ENCODE measurements at places on chromosomes 16 and 17.
A peak's percentile ranks its signal among the peaks of the same experiment; 100 is the strongest.

GRCh38 chr17:34146440-34147043, 108.5 kb upstream of the CCL2 start:
- DNase-seq = peak; percentile 18

DNA sequence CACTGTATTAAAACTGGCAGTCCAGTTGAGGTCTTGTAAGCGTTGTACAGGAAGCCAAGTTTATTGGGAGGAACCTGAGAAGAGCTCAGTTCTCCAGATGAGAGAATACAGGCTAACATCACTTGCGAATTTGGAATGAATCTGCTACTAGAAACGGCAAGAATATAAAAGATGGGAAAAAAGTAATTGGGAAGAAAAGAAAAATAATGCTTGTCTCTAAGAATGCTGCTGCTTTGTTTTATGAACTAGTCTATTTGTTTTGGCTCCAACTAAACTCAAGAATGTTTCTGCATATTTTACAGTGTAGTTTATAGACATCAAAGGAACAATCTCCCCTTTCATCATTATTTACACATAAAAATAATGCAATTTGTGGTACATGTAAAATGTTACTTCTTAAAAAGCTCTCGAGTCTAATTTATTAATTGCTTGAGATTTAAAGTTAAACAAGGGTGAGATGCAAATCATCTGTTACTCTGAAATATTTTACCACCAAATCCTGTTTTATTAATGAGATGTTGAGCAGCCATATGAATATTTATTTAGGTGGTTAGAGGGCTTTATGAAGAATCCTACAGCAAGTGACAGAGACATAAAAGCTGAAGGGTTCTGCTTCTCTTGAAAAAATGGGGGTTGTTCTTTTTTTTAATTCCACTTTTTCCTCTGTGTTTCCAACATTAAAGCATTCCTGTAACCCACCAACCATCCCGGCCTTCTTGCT, 162.1 kb upstream of the AXIN2 start:
- no peak for DNase-seq

- no peak for DNase-seq
These were observed 54.3 kb upstream of the ZNF469 start for GRCh38 chr16:88328313-88328980.

GRCh38 chr16:22023505-22023904, 15.6 kb downstream of the MOSMO start:
- no peak for DNase-seq

- no peak for DNase-seq
These were observed 22.6 kb downstream of the GJD3 start for GRCh38 chr17:40341808-40342503.

DNA sequence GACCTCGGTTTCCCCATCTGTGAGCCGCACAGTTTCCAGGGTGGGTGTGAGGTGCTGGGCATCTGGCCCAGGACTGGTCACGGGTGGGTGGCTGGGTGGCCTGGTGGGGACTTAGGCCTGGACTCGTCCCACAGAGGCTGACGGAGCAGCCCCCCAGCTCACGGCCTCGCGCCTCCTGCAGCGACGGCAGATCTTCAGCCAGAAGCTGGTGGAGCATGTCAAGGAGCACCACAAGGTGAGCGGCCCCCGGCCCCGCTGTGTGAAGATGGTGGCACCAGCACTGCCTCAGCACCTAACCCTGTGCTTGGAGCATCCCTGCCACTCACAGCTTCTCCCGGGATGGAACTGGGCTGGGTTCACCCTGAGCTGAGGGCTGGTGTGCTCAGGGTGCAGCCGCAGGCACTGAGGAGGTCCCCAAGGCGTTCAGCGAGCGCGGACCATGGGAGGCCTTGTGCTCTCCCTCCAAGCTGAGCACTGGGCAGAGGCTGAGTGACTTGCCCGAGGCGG, 2.4 kb downstream of the CDT1 start:
- no peak for DNase-seq

GRCh38 chr16:53945996-53946395, 242.0 kb downstream of the FTO start:
- peak; percentile 59 for DNase-seq

GRCh38 chr17:69539781-69540319, 125.4 kb downstream of the MAP2K6 start:
- peak; percentile 25 for DNase-seq

GRCh38 chr17:42283241-42284023, 4.9 kb upstream of the STAT5A start:
- DNase-seq = no peak

- DNase-seq = no peak
These were observed 26.9 kb downstream of the GPRC5B start for GRCh38 chr16:19857593-19858339.

DNA sequence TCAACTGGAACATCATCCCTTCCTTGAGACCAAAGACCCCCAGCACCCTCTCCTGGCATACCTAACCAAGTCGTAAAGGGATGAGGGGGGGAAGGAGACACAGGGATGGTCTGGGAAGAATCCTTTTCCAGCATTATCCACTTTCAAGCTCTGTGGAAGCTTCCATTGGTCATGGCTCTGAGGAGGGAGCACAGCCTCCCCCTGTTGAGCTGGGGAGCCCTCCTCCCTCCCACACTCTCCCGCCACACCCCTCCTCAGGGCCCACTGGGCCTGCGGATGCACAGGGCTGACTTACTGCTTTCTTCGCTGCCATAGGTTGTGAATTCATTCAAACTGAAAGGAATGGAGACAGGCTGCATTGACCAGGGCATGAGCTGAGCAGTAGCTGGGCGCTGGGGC, 12.4 kb downstream of the CSF3 start:
- DNase-seq = no peak

- no peak for DNase-seq
These were observed 178.9 kb downstream of the IRX3 start for GRCh38 chr16:54107583-54108202.

DNA sequence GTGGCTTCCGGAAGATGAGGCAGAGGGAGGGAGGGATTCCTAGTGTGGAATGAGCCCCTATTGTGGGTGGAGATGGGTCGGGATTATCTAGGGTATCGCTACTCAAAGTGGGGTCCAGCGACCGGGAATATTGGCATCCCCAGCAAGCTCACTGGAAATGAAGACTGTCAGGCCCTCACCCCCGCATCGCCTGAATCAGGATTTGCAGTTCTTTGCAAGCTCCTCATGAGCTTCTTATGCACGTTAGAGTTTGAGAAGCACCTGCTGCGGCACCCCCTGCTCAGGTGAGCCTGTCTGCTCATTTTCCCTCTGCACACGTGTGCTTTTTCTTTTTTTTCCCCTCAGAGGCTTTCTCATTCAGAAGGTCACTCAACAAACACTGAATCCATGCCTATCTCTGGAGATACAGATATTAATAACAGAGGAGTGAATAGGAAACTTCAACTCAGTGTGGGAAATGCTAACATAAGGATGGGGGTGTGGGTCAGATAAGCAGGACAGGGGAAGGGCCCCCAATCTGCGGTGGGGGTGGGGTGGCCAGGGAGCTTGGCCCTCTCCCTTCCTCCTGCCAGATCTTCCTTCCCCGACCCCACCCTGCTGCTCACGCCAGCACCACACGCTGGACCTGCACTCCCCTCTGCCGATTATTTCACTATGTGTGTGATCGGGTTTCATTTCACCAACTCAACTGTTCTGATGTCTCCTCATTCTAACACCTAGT, 67.7 kb upstream of the NFAT5 start:
- no peak for DNase-seq

- no peak for DNase-seq
These were observed 75.2 kb upstream of the CIBAR2 start for GRCh38 chr16:85187447-85187846.

DNA sequence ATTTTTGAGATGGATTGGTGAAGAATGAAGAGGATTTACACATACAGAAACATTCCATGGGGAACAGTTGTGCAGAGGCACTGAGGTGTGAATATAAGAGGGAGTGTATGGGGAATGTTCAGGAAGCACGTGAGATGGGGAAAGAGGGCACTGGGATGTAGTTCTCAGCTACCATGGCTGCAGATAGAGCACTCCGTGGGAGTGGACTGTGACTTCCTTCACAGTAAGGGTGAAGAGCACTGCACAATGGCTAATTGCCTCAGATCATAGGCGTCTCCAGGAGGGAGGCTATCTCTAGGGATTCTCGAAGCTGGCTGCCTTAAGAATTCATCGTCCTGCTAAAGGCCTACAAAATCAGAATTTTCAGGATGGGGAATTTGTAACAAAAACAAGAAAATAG, 7.0 kb downstream of the YPEL2 start:
- DNase-seq = no peak

- no peak for DNase-seq
These were observed 125.4 kb downstream of the IRX3 start for GRCh38 chr16:54160939-54161897.

GRCh38 chr17:57954397-57955182, 622 bp downstream of the CUEDC1 start:
- DNase-seq = peak; percentile 95

DNA sequence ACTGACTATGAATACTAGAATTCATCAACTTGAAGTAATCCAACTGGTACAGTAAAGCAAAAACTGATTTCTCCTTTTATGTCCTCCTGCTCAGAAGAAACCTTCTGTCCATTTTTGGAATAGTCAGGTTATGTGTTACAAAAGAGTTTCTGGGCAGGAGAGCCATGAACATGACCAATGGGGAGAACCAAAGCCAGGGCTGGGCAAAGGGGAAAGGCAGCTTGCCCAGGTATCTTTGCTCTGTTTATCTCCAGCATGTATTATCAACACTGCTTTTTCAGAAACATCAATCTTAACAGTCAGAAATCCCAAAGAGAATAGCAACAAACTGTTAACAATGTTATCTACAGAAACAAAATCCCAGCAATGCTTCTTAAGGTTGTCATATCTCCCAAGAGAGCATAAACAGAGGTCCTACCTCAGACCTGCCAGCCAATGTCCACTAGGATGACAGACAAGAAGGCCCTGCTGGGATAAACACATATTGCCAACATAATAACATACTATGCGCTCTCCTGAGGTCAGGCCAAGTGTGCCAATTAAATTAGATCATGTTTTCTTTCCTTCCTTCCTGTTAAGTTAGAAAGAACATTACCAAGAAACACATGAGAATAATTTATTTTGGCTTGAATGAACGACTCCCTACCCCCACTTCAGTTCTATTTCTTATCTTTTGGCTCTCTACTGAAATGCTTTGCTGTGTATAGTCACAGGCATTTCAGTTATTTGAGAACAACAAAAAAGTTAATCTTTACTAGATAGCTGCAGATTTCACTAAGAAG, 28.0 kb downstream of the BLMH start:
- DNase-seq = no peak

DNA sequence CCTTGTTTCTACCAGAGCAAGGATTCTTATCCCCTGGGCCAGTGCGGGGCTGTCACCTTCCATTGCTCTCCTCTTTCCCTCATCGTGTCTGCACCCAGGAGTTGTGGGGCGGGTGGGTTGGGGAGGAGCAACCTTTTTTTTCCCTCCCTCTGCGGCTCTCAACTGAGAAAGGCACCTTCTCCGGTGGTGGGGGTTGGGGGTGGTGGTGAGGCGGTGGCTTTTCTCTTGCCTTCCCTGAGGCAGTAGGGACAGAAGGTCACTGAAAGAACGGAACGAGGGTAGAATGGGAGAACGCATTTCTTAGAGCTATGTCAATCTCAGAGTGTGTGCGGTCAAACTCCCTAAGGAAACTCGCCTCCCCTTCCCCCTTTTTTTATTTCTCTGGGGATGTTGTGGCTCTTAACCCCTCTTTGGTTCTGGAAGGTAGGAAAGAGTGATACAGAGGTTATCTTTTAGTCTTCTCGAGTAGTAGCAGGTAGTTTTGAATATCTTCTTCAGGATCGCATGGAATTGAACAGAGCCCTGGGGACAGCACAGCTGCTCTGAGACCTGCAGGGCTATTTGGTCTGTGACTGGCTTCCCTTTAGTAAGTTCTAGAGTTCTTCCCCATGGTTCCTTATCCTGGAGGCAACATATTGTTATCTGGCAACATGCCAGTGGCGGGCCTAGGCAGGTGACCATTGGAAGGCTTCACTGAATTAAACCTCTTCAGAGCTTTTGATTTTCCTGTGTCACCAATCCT, 994 bp downstream of the CLTC start:
- peak; percentile 45 for DNase-seq

DNA sequence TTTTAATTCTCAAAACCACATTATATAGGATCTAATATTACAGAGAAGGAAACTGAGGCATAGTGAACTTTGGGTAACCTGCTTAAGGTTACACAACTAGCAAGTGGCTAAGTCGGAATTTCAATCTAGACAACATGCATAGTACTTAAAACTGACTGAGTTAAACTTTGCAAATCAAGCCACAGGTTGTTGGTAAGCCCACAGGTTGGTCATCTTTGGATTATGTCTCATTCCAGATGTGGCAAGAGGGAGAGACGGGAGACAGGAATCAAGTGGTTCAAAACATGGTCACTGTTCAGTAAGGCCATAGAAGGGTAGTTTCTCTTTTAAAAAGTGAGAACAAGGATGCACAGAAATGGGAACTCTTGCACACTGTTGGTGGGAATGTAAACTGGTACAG, 57.1 kb downstream of the MYO1D start:
- no peak for DNase-seq

DNA sequence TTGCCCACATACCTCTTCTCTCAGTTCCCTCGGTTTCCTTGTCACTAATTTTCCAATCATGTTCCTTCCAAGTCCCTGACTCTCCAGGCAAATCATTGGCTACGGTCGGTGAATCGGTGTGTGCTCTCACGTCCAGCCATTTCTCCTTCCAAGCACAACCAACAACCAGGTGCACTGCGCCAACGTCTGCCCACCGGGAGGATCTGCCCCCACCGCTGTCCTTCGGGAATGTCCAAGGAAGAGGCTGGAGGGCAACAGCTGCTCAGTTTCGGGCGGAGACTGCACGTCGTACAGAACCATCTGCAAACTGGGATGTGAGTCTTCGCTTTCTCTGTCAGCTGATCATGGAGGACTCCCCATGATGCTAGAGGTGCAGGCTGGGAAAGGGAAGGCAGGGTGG, 8.4 kb upstream of the NXN start:
- DNase-seq = no peak

DNA sequence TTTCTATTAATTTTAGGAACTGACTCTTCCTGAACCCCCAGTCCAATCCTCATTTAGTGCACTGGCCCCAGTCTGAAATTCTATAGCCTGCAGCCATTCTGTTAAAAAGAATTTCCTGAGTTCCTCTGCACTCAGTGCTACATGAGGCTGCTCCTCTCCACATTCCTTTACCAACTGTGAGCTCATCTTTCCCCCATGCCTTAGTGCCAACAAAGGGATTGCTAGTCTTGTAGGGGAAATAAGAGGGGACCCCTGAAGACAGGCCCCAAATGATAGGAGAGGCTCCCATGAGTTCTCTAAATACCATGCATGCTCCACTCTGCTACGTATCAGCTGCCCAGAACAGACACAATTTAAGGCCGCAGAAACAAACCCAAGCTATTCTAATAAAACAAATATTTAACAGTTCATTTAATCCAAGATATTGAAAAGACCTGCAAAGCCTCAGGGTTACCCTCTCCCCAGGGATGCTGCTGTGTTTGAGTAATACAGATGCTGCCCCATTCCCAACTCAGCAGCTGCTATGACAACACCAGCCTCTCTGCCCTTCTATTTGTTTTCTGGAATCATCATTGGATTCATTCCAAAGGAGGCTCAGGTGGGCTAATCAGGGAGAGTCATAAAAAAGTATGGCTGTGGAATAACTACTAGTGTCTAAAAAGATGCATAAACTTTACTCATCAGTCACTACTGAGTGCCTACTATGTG, 228.5 kb downstream of the TOX3 start:
- no peak for DNase-seq

All from A673 (cell line).